Coronary artery (tissue), 2 donors: ENCODE measurements at places on chromosomes 11 and 22.

DNA sequence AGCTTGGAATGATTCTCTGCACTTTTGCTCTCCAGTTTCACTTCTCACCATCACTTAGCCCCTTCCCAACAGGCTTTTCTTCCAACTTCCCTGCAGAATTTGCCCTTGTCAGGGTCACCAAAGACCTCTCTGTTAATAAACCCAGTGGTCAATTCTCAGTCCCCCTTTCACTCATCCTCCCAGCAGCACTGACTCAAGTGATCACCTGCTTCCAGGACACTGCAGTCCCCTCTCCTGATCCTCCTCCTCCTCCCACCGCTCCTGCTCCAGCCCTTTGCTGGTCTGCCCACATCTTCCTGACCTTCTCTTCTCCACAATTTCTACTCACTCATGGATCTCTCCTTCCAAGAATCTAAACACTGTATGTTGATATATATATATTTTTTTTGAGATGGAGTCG, 57.9 kb downstream of the SHISAL1 start:
- no peak for DNase-seq

- no peak for DNase-seq
Measured at GRCh38 chr22:44707752-44708151, 5.7 kb downstream of the PRR5 start.

DNA sequence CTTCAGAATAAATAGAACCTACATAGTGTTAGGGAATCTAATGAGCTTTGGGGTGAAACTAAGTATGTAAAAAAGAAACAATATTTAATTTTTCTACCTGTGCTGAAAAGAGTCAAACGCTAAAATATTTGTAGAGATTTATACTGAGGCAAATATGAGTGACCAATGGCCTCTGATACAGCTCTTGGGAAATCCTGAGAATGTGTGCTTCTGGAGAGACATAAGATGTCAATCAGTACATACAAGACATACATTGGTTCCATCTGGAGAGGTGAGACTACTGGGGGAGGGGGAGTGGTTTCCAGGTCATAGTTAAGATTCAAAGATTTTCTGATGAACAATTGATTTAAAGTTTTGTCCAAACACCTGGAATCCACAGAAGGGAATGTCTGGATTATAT, 970 bp downstream of the ASRGL1 start:
- no peak for DNase-seq

DNA sequence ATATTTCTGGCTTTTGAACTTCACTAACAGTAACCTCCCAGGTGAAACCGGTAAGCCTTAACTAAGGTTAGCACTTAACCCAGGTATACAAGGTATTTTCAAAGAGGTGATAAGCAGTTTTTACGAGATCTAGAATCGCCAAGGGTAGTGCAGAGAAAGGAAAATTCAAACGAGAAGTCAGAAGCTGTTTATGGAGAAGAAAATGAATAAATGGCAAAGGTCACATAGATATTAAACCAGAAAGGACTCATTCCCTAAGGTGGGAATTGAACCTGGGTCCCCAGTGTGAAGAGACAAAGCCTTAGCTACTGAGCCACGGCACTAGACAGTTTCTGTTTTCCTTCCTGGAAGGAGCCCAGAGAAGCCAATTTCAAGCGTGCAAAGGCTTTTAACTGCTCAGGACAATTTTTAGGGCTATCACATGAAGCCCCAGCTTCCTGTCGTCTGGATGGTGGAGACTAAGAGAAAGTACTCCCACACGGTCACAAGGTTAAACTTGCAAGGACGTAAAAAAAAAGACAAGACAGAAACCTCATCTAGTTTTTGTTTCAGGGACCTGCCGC, 5.7 kb upstream of the C1QTNF6 start:
- DNase-seq: no peak

- DNase-seq: peak; percentile 92
Measured at GRCh38 chr11:76654298-76654851, 16.2 kb downstream of the LRRC32 start.

GRCh38 chr11:12066056-12066798, 44.2 kb upstream of the MICAL2 start:
- DNase-seq: no peak

GRCh38 chr11:1706634-1707400, 9.8 kb downstream of the KRTAP5-6 start:
- DNase-seq: no peak

- no peak for DNase-seq
Measured at GRCh38 chr11:71062199-71062598, 190.2 kb downstream of the SHANK2 start.

- peak; percentile 22 for DNase-seq
Measured at GRCh38 chr11:2489083-2489482, 44.3 kb downstream of the KCNQ1 start.

GRCh38 chr22:49909476-49910205, 8.6 kb downstream of the ALG12 start:
- DNase-seq: no peak

DNA sequence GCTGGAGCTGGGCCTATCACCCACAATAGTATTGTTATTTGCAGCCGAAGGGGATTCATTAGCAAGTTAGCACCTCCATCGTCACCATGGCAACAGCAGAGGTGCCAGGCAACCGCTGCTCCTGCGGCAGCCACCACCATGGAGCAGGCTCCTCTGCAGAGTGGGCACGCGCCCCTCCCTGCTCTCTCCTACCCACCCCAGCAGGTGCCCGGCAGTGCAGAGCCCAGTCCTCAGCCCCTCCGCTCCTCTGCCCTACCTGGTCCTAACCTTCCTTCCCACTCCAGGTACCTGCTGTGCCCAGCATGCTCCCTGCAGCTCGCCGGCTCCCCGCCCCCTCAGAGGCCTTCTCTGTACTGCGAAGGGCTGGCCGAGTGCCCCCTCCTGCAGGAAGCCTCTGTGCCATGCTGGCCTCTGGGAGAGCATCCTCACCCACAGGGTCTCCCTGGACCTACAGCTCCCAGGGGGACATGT, 3.6 kb downstream of the DUSP8 start:
- no peak for DNase-seq

GRCh38 chr22:36226189-36226588, 13.1 kb downstream of the APOL2 start:
- peak; percentile 49 for DNase-seq

GRCh38 chr11:83284501-83285150, 1.5 kb downstream of the CCDC90B start:
- DNase-seq: no peak

GRCh38 chr11:64694821-64695365, 28.1 kb downstream of the NRXN2 start:
- DNase-seq: no peak

DNA sequence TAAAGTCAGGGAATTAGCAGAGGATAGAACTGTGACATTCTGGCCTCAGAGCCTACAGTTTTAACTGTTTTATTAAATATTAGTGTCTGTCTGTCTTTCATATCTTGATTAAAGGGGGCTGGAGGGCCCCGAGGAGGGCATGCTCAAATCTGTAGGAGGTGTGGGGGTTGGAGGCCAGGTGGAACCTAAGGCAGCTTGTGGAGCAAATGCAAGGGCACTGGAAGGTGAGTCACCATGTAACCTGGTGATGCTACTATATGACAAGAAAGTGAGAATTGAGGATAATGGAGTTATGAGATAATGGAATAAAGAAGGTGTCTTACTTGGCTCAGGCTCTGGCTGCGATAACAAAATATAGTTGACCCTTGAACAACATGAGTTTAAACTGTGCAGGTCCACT, 27.3 kb upstream of the TMEM86A start:
- no peak for DNase-seq

DNA sequence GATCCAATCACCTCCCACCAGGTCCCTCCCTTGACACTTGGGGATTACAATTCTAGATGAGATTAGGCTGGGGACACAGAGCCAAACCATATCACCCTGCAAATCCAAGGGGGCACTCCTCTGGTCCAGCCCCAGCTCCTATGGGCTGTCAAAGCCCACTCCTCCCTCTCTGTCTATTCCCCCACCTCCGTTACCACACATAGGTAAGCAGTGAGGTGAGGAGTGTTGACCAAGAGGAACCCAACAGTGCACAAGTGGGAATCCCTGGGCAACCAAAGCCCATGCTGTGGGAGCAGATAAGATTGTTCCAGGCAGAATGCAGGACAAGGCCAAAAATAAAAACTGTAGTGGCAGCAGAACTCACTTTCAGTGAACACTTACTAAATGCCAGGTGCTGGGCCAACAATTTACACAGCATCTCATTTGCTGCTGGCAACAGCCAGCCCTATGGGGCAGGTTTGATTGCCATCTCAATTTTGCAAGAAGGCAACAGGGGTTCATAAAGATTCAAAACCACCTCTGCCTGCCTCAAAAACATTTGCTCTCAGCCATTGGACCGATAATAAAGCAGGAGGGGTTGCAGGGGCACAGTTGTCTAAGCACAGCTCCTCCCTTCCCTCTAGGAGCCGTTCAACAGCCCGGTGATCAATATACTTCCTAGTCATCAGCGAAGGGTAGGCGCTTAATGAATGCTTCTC, 8.9 kb downstream of the SDF2L1 start:
- DNase-seq: no peak

DNA sequence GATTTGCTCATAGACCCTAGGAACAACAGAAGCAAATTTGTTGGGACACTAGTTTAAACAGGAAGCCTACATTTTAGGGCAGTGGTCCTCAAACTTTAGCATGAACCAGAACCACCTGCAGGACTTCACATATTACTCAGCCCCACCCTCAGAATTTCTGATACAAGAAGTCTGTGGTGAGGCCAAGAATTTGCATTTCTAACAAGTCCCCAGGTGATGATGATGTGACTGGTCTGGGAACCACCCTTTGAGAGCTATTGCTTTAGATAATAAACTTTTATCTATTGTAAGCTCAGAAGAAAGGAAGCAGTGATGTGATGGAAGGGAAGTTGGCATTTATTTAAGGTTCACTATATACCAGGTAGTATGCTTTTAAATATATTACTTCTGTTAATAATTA, 194.0 kb downstream of the FAM181B start:
- DNase-seq: no peak
